ENCODE measurements at places on chromosomes 6 and 20.
A peak's percentile ranks its signal among the peaks of the same experiment; 100 is the strongest.

GRCh38 chr6:41226752-41227151, 1.4 kb upstream of the TREML4 start:
- DNase-seq: no peak

- DNase-seq: no peak
Observed at GRCh38 chr6:105892577-105893262, 193.4 kb upstream of the PRDM1 start.

DNA sequence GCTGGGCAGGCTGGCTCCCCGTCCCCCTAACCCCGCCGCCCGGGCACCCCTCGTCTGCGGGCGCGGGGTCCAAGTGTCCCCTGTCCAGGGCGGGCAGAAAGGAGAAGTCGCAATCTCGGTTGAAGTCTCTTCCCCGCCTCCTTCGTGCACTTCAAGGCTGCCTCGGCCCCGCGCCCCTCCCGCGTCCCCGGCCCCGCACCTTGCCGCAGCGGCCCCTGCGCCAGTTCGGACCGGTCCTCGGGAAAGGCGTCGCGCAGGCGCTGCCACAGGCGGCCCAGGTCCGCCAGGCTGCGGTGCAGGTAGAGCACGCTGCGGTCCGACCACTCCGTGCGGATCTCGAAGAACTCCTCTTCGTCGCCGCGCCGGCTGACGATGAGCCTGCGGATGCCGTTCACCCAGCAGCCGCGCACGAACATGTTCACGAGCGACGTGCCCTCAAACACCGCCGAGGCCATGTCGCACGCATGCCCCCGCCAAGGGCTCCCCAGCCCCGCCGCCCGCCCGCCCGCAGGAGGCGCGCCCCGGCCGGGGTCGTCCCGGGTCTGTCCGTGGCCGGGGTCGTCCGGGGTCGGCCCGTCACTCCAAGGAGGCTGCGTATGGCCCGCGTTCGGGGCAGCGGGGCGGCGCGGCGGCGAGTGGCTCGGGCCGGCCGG, at the start of gene PXDC1:
TSS of gene PXDC1 (minus strand) at position 637 of the 653 bp plus-strand sequence. CDS start at position 455, 182 bp downstream.
- no peak for DNase-seq

DNA sequence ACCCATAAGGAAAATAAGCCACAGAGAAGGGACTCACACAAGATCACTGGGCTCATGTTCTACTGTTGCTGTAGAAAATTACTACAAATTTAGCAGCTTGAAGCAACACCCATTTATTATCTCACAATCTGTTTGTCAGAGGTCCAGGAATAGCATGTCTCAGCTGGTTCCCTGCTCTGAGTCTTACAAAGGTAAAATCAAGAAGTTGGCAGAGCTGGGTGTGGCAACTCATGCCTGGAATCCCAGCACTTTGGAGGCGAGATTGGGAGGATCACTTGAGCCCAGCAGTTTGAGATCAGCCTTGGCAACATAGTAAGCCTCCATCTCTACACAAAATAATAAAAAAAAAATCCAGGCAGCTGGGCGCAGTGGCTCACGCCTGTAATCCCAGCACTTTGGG, 28.5 kb upstream of the ZNF831 start:
- DNase-seq: no peak

- no peak for DNase-seq
Observed at GRCh38 chr6:37303091-37303660, 45.2 kb upstream of the TMEM217 start.

GRCh38 chr6:168527451-168528210, 86.6 kb downstream of the SMOC2 start:
- DNase-seq: no peak

DNA sequence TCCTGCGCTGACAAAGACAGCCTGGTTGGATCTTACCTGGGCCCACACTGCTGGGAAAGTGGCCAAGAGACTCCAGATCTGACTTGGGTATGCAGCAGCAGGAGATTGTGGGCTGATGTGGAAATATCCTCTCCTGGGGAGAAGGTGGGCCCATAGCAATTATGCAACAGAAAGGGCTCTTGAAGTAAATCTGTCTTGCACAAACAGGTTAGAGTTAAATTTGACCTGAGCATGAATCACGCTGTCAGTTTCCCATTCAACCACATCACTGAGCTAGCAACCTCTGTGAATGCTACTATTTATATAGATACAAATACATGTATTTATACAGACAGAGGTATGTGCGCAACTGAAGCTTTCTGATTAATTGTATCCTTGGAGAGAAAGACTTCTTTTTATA, 28.3 kb upstream of the PDYN start:
- no peak for DNase-seq

DNA sequence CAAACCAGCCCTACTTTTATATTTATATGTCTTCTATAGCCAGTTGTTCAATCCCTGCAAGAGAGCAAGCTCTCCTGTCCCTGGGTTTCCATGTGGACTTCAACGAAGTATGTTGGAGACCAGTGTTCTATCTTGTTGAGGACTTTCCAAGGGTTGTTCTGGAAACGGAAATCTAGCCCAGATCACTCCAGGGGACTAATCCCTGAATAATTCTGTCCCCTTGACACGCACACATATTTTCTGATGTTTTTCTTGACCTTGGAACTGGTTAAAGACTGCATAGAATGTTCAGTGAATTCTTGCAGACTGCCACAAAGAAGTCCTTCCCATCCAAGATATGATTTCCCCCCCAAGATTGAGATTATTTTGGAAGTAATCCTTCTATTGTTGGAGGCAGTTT, 9.5 kb upstream of the MYLK2 start:
- DNase-seq: no peak

GRCh38 chr20:57006411-57007170, 259.9 kb downstream of the BMP7 start:
- no peak for DNase-seq

DNA sequence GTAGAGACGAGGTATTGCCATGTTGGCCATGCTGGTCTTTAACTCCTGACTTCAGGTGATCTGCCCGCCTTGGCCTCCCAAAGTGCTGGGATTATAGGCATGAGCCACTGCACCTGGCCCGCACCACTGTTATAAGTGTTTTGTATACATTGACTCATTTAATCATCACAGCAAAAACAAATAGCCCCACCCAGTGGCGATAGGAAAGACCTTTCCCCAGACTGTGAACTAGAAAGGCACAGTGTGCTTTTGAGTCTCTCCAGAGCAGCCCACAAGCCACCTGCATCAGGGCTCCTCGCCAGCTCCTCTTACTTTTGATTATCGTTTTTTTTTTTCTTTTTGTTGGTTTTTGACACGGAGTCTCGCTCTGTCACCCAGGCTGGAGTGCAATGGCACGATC, 27.9 kb upstream of the ZFP64 start:
- DNase-seq: no peak

DNA sequence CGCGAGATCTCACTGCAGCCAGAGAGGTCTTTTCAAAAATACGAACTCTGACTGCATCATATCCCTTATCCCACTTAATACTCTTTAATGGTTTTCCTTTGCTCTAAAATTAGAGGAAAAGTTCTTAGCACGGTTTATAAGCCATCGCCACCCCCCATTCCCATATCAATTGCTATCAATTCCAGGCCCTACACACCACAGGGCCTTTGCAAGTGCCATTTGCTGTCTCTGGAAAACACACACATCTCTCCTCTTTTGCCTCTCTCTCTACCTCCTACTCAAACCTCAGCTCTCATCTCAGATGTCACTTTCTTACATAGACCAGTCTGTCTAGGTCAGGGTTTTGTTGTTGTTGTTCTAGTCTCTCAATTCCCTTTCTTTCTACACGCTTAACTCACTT, 9.8 kb downstream of the SLC22A23 start:
- no peak for DNase-seq

DNA sequence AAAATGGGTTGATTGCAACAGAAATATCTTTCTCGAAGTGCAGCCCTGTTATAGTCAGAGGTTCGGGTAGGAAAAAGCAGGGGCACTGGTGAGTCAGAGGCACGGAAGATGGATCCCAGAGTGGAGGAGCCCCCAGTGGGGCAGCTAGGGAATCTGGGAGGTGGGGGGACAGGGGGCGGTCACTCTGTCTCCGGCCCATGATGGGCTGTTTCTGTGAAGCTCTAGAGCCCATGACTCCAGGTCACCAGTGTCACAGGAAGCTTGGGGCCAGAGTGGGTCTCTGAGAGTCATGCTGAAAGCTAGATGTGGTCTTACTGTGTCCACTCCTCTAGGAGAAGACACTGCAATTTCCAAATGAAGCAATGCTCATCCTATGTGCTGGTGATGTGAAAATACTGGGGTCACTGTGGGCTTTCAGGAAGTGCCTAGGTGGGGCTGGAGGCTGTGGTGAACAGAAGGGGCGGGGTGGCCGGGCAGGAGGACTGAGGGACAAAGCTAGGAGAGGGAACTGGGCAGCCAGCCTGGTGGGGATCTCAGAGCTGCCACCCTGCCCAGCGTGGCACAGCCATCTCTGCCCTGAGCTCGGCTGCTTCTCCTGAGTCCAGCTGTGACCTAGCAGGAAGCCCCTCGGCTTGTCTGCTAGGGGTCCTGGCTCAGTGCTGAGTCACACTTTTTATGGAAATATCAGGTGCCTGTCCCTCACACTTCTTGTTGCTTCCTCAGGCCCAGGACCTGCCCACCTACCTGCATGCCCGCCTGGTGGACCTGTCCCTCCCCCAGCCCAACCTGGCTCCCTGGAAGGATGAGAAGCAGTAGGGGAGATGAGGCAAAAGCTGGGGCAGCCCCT, 54.2 kb downstream of the IRF4 start:
- peak; percentile 24 for DNase-seq

DNA sequence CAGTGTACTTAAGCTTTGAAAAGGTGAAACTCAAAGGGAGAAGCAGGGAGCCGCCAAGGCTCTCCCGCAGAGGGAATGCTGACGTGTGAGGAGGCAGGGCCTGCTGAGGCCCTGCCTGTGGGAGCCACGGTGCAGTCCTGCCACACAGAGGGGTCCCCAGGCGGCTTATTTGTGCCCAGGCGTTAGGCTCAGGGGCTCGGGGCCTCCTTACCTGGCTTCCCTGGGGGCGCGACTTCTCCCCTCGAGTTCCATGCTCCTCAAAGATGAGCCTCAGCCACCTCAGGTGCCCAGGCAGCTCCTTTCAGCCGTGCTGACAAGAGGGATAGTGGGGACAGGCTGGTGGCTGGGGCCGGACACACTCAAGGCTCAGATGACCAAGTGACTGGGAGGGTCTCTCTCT, 2.2 kb upstream of the KIF25 start:
- DNase-seq: no peak

GRCh38 chr20:24753130-24753529, 195.9 kb upstream of the CST7 start:
- no peak for DNase-seq

- DNase-seq: no peak
Observed at GRCh38 chr6:131586543-131586942, 13.5 kb downstream of the ARG1 start.

GRCh38 chr20:41308290-41308711, 9.2 kb downstream of the ZHX3 start:
- no peak for DNase-seq

- DNase-seq: peak; percentile 23
Observed at GRCh38 chr6:96499781-96500180, 21.8 kb upstream of the UFL1 start.

DNA sequence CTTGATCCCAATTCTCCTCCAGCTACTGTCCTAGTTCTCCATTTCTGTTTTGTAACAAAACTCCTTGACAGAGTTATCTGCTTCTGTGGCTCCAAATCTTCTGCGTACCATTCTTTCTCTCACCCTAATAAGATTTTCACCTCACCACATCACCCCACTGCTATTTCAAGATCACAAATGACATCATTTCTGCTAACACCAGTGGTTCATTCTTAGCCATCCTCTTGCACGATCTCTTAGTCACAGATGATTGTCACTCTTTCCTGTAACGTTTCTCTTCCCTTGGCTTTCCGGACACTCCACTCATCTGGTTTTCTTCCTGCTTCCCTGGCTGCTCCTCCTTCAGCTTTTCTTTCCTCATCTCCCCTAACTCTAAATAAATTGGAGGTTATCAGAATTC, 56.8 kb upstream of the FABP7 start:
- DNase-seq: no peak

DNA sequence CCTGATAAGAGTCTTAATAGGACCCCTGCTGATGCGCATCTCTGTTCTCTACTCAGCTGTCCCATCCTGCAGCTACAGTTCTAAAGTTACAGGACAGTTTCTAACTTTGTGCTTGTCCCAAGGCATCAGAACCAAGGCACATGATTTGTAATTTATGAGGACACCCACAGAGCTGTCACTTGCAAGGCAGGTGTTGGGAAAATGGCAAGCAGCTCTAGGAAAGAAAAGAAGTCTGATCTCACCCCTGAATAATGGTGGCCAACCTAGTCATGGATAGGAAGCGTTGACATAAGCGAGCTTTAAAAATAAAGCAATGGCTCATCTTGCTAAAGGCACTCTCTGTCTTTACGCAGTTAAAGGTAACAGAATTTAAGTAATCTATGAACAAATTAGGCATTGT, 127.6 kb upstream of the VGLL2 start:
- no peak for DNase-seq

- DNase-seq: no peak
Observed at GRCh38 chr6:71198908-71199307, 89.7 kb upstream of the OGFRL1 start.

- no peak for DNase-seq
Observed at GRCh38 chr6:125165256-125165655, 11.7 kb downstream of the TPD52L1 start.

GRCh38 chr20:56428410-56428809, 16.4 kb downstream of the CASS4 start:
- DNase-seq: no peak

DNA sequence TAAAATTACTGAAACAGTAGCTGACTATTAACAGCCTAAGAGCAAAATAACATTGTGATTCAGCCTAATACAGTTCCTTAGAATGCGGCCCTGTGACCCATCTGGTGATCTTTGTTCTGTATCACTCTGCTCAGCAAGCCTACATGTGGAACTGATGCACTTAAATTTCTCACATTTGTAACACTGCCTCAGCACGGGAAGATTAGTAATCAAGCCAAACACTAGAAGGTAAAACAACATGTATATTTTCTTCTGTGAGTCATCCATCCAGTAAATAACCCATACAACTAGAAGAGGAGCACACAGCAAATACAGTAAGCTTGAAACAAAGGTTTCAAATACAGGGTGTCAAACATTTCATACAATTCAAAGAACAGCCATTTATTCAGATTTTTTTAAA, 189.7 kb upstream of the NOX3 start:
- DNase-seq: no peak
